ENCODE measurements at places on chromosomes 3 and 15.

DNA sequence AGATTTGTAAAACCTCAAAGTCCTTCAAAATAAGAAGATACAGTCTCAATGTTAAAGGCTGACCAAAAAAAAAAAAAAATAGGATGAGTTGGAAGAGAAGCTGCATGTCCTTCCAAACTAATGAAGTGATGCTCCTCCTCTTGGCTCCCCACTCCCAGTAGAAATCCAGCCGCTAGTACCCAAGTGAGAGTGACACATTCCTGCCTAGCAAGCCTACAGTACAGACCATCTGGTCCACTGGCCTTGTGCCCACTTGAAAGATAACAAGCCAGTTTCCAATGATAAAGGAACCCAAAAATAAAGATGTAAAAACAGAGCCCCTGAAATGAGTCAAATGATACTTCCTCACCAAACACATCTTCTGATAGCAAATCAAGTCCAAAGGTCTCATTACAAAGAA lies 258.7 kb upstream of the NSMCE3 start:
- DNase-seq, result no peak

DNA sequence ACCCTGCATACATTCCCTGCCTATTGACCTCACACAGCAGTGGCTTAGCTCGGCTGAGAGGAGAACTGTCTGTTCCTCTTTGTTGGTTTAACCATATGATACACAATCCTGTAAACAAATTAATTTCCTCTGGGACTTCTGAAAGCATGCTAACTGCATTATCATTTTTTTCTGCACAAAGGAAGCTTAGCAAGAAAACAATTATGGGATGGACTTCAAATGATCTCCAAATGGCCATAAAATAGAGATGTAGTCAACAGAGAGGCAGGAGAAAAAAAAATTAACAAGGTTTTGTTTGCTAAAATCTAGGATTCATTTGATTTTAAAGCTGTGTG lies 14.4 kb upstream of the TMC3 start:
- no peak for DNase-seq

DNA sequence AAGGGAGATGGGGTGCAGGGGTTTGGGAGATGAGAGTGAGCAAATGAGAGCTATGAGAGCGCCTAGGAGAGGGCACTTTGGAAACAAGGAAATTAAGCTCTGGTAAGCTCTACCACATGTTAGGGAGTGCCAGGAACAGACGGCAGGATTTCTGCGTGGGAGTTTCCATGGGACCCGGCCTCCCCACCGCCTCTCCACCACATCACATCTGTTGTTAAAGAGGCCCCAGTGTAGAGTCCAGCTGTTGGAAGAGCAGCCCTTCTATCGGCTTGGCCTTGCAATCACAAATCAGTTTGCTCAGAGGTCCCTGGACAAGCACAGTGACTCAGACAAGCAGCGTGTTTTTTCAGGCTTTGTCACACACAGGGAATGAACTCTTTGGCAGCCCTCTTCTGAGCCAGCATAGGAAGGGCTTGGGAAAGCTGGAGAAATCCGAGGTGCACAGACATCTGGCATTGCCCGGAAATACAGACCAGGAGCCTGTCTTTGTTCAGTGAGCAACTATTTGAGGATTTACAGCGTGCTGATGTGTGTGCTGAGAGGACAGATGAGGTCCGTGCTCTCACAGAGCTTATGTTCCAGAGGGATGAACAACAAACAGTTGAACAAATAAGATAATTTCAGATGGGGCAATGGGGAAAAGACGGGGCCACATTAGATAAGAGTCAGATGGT lies 370.6 kb upstream of the PROK2 start:
- DNase-seq, result peak; percentile 93

DNA sequence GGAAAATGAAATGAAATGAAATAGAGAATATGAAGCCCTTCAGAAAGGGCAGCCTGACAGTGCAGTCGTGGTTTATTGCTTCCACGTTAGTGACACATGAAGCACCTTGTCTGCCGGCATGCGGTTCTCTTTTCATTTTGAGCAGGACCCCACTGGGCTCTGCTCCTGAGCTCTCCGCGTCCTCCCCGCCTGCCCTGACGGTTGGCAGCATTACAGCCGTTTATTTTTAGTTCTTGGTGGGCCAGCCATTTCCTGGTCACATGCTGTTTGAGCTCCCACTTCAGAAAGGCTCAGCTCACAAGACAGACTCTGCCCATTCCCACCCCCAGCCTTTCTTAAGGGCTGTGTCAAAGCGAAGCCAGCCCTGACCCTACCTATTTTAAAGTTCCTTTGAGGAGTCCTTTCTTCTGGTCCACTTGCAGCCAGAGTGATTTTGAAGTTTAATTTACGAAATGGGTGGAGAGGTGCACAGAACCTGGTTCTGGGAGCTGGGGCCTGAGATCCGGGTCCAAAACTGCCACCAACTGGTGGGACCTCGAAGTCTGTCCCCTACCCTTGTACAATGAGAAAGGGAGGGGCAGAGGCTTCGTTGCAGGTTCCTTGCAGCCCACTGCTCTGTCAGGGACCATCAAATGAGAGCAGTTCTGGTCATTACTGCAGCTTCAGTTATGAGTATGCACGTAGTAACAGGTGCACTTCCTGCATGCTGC lies 60.1 kb downstream of the MGLL start:
- DNase-seq, result no peak

DNA sequence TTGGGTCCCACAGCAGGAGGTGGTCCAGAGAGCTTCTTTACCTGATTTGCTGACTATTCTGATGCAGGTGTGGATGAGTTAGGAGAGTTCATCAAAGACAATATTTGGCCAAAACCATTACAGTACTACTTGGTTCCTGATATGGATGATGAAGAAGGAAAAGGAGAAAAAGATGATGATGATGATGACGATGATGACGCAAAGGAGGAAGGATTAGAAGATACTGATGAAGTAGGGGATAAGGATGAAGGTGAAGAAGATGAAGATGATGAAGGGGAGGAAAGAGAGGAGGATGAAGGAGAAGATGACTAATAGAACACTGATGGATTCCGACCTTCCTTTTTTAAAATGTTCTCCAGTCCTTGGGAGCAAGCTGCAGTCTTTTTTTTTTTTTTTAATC lies 148.7 kb downstream of the GBE1 start:
- no peak for DNase-seq

DNA sequence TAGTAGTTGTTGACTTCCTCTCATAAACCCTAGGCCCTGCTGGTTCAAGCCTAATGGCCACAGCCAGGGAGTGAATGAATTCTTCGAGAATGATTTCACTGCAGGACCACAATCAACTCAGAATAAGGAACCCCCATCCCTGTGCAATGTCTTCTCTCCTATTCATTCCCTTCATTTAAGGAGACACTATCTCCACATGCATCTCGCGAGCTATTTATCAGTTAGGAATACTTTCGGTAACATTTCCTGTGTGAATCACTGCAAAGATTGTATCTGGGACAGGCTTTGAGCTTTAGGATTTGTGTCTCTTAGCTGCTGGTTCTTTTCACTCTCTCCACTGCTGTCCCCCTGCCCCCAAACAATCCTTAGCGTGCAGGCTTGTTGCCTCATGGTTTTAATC lies 94.4 kb downstream of the MYLK start:
- DNase-seq, result peak; percentile 37

- no peak for DNase-seq
Measured at GRCh38 chr3:52146811-52147210, 7.4 kb downstream of the POC1A start.

DNA sequence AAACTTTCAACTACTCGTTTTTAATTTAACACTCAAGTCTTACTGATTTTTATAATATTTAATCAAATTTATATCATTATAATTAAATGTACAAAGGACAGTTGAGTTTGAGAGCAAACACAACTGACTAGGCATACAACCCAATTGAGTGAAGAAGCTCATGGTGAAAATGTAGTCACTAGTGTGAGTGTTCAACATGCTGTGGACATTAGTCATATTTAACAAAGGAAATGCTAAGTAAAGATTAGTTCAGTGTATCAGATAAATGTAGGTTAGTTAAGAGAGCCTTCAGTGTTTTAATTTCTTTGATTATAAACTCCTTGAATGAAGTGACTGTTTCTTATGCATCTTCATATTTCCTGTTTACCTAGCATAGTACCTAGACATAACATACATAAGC lies 444.2 kb upstream of the GOLIM4 start:
- no peak for DNase-seq

- no peak for DNase-seq
Measured at GRCh38 chr3:64327100-64327804, 102.0 kb upstream of the PRICKLE2 start.

DNA sequence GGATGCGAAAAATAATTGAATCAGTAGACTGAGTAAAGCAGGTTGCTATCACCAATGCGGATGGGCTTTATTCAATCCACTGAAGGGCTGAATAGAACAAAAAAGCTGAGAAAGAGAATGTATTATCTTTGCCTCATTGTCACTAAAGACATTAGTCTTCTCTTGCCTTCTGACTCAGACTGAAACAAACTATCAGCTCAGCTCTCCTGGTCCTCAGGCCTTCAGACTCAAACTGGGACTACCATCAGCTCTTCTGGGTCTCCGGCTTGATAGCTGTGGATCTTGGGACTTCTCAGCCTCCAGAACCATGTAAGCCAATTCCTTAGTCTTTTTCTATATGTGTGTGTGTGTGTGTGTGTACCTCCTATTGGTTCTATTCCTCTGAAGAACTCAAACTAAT lies 12.6 kb downstream of the IFT57 start:
- DNase-seq, result no peak

GRCh38 chr3:78844307-78844706 lies 923.5 kb downstream of the ROBO1 start:
- DNase-seq, result no peak

GRCh38 chr15:101009176-101009575 lies 90.0 kb downstream of the LRRK1 start:
- DNase-seq, result no peak

GRCh38 chr15:26972636-26973035 lies 1.7 kb downstream of the GABRG3 start:
- no peak for DNase-seq

DNA sequence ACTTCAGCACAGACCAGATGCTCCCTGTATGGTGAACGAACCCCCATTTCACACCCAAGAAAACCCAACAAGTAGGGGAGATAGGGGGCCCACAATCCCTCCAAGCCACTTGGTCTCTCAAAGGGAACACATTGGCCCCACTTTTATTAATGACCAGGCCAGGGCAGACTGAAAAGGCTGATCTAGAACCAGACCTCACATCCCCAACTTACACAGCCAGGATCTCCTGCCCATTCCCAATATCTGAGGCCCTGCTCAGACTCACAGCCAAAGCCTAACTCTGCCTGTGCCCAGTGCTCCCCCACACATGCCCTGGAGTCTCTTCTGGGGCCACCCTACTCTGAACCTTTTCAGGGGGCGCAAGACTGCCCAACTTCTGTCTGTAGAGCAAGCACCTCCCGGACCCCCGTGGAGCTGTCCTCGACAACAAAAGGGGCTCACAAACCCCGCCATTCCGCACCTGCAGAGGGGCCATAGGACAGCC lies 1.8 kb downstream of the PLXNB1 start:
- no peak for DNase-seq

GRCh38 chr3:175476489-175476888 lies 617.4 kb downstream of the NAALADL2 start:
- DNase-seq, result no peak

GRCh38 chr3:137770835-137771399 lies 6.8 kb downstream of the SOX14 start:
- DNase-seq, result no peak

DNA sequence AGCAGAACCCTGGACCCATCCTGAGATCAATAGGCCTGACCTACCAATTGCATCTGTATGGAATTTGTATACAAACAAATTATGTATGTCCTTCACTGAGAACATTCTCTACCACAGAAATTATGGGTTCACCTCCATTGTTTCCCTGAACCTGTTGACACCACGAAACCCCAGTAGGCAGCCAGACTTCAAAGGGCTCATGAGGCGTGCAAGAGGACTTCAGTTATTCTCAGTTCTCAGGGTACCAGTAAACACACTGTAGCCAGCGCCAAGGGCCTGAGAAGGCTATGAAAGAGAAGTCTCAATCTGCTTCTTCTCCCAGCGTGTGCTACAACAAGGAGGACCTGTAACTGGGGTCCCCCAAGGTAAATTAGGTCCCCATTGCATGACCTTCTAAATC lies 254.9 kb upstream of the GOLGA6L4 start:
- DNase-seq, result no peak

GRCh38 chr15:47507221-47507985 lies 209.9 kb upstream of the SEMA6D start:
- no peak for DNase-seq

- peak; percentile 78 for DNase-seq
Measured at GRCh38 chr3:159191447-159191846, 389.6 kb downstream of the MFSD1 start.

DNA sequence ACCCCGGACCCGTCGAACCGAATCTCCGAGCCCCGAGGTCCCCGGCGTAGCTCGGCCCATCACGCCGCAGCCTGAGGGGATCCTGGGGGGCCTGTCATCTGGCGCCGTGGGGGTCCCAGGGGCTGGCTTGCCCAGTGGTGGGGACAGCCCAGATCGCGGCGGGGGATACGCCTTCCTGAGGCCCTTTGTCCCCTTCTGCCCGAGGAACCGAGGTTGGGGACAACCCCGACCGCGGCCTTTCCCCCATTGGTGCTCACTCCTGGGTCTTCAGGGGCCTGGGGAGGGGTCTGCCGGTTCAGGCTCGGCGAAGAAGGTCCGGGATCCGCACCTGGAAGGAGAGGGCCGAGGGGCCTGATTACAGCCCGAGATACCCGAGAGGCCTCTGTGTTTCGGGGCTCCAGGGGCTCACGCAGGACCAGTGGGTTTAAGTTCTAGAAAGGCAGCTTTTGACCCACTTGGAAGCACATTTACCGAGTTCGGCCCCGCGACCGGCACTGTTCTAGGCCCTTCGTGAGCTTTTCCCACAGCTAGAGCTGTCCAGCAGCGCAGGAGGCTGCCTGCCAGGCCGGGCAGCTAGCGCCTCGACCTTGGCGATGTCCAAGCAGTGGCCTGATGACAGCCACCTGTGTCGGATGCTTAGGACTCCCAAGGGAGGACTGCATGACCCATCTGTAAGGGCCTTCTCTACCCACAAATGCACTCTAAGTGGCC lies 504 bp downstream of the ABHD2 start:
- no peak for DNase-seq

- DNase-seq, result no peak
Measured at GRCh38 chr3:172076212-172076611, 36.8 kb downstream of the FNDC3B start.

DNA sequence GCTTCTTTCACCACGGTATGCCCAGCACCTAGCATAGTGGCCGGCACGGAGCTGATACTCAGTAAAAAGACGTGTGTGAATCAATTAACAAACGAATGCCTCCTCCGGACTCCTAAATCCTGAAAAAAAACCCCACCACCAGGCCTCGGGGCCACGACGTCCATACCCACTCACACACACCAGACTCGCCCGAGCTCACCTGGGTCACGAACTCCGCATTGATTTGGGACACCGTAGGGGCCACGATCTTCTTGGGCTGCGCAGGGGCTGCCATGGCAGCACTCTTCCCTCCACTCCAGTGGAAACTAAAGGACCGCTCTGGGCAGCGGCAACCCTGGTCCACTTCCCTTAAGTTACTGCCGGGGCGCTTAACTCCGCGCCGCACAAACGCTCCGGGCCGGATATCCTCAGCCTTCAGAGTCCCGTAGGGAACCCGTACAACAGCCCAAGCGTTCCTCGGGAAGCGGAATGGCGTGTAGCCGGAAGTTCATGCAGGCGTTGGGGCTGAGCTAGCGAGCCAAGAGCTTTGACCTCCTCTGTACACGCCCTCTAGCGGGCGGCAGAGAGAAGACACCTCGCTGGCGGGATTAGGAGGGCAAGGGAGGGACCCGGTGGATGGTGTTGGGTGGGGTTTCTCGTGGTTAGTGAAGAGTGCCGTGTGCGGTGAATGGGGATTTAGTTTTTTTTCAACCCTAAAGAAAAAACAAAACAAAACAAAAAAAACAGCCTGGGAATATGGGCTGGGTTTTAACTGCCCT lies at the start of gene AQR:
Gene AQR (minus strand): TSS at position 403 of the 758 bp plus-strand sequence. CDS start 129 bp downstream, at position 274.
- peak; percentile 98 for DNase-seq

- DNase-seq, result no peak
Measured at GRCh38 chr3:55691141-55691540, 204.0 kb upstream of the WNT5A start.

Measured in astrocyte of the spinal cord (primary cell).